NAMALWA (cell line): ENCODE measurements at places on chromosomes 13 and 19.

DNA sequence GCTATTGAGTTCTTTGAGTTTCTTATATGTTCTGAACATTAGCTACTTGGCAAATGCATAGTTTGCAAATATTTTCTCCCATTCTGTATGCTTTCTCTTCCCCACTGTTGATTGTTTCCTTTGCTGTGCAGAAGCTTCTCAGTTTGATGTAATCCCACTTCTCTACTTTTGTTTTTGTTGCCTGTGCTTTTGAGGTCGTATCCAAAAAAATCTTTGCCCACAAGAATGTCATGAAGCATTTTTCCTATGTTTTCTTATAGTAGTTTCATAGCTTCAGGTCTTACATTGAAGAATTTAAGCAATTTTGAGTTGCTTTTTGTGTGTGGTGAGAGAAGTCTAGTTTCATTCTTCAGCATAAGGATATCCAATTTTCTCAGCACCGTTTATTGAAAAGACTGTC lies 536.7 kb upstream of the ARGLU1 start:
- DNase-seq, result no peak

DNA sequence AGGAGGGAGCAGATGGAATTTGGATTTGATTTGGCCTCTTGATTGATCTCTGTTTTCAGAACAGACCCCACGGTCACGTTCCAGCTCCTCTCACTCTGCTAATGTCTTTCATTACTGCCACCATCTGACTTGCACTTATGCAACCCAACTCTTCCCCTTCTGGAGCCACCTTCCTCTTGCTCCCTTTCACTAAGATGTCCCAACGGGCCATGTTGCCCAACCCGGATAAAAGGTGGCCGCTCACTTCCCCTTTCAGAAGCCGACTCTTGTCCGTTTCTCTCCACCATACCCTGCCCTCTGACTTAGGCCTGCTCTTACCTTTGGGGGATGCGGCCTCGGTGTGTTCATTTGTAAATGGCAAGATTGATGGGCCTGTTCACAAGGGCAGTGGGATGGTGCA lies 27.4 kb upstream of the CYP4F8 start:
- DNase-seq, result no peak

GRCh38 chr19:51196181-51196580 lies 28.7 kb upstream of the CD33 start:
- no peak for DNase-seq

- DNase-seq, result no peak
Measured at GRCh38 chr13:37143911-37144310, 38.4 kb upstream of the CSNK1A1L start.

DNA sequence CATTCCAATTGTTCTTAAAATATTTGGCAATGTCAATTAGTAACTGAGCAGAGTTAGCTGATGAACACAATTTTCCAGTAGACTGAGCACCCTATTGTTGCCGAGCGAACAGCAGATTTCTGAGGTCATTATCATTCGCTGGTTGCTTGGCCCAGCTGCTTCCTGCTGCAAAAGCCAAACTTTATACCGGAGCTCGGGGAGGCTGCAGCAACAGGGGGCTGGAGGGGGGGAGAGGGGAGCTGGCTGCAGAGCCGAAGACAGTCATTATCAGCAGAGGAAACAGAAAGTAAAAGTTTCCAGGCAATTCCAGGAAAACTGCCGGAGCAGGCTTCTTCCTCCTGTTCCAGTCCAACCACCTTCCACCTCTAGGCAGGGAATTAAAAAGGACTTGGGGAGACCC lies 77.9 kb downstream of the ZNF536 start:
- DNase-seq, result no peak

GRCh38 chr19:1163283-1163933 lies 10.7 kb downstream of the SBNO2 start:
- DNase-seq, result no peak

GRCh38 chr13:92767468-92767867 lies 459.1 kb upstream of the GPC6 start:
- no peak for DNase-seq

DNA sequence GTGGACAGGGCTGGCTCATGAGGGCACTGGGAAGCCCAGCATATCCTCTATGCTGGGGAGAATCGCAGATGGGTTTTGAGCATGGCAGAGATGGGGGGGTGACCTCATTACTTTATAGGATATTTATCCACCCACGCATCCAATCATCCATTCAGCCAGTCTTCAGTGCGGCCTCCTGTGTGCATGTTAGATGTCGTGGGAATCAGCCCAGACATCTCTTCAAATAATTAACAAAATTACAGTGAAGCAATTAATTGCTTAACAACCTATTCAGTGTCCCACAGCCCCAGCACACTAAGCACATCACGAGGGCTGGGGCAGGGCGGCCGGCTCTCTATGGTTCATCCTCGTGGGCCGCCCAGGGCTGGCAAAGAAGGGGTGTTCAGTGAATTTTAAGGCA lies 21.6 kb downstream of the LIG1 start:
- DNase-seq, result no peak

GRCh38 chr19:49272204-49272603 lies 52.8 kb downstream of the SLC6A16 start:
- DNase-seq, result no peak

GRCh38 chr19:11435833-11436313 lies 438 bp downstream of the PRKCSH start:
- DNase-seq, result peak; percentile 46

DNA sequence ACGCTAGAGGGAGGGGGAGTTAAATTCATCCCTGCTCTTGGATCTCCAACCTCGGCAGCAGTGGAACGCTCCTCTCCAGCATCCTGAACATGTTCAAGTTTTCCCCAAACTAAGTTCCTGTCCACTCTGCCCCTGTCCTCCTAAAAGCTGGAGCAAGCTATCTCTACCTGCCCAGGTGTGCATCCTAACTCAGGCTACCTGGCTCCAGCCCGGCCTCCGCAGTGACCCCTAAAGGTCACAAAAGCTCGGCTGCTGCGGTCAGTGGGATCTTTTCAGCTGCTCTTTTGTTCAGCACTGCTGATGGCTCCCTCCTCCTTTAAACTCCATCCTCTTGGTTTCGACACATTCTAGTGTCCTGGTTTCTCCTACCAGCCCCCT lies 1.4 kb downstream of the DCUN1D2 start:
- no peak for DNase-seq

DNA sequence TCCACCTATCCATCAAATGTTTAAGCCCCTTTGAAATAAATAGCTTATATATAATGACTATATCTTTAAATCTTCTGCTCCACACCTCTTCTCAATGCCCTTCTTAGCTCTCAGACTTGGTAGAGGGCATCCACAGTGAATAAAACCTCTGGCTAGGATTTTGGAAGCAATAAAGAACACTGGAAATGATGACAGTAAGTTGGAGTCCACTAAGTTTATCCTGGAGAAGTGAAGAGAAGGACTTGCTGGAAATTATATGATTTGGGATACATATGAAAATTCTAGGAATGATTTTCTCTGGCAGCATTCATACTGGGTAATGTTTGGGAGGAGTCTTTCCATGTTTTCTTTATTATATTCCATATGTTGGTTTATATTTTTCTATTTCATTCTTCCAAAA lies 133.5 kb upstream of the KL start:
- no peak for DNase-seq

GRCh38 chr13:49693191-49693733 lies 2.0 kb upstream of the EBPL start:
- no peak for DNase-seq

GRCh38 chr13:74077792-74078191 lies 56.4 kb downstream of the KLF12 start:
- DNase-seq, result no peak

GRCh38 chr13:50679321-50679720 lies 164.2 kb downstream of the DLEU7 start:
- no peak for DNase-seq

DNA sequence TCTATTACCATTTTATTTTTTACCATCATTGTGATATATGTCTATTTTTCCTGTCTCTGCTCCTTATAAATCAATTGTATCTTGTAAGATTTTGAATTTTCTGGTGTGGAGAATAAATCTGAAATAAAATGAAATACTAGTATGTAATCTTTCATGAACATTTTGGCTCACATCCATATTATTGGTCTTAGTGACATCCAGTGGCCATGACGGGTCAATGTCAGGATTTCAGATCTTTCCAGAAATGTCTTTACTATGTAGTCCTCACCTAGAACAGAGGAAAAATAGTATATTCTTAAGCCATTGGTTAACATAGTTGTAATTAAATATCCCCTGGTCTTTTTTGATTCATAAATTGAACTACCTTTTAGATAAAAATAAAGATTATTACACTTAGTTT lies 109.8 kb upstream of the GPC6 start:
- DNase-seq, result no peak

- DNase-seq, result no peak
Measured at GRCh38 chr13:102972191-102972590, 94.0 kb downstream of the SLC10A2 start.

GRCh38 chr19:17475541-17476115 lies 5.3 kb downstream of the SLC27A1 start:
- DNase-seq, result no peak

DNA sequence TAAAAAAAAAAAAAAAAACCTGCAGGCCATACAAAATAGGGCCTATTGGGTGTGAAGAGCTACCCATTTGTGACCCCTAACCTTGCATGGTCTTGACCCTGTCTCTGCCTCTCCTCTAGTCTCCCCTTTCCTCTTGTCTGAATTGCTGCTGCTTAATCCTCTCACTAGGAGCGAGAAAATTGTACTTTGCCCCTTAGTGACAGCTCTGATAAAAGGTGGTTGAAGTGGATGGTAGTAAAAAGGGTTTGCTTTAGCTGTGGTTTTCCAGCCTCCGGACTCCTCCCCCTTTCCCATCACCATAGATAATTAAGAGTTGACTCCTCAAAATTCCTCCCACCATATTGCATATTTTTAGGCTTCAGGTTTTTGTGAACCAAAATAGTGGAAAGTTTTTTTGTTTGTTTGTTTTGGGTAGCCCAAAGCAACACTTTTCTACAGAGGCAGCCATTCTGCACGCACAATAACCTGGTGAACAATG lies 23.5 kb downstream of the ACTN4 start:
- DNase-seq, result no peak

DNA sequence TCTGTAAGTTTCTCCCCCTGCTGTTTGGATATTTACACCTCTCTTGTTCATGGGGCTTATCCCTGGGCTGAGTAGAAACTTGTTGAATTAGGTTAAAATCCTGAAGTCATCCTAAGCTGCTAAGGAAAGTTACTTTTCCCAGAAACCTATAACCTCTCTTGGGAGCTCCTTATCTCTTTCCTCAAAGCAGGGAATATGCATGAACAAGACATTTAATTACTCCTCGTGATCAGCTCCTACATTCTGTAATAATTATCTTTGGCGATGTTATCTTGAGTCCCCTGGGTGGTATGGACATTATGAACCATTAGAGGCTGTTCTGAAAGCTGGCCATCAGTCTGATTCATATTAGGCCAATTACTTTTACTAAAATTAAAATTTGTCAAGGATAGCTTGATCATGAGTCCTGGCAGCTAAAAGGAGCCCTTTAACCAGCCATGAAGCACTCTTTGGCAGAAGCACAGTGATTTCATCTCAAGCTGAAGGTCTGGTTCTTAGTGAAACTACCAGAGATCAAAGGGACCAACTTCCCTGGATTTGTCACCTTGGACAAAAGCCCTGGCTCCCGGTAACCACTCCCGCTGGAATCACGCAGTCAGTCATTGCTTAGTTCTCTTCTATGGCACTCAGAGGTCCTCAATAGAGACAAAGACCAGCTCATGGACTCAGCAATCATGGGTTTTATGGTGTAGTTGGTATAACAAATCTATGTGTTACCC lies 811.8 kb downstream of the UQCRFS1 start:
- peak; percentile 24 for DNase-seq

GRCh38 chr13:83232626-83233025 lies 649.6 kb downstream of the SLITRK1 start:
- no peak for DNase-seq

DNA sequence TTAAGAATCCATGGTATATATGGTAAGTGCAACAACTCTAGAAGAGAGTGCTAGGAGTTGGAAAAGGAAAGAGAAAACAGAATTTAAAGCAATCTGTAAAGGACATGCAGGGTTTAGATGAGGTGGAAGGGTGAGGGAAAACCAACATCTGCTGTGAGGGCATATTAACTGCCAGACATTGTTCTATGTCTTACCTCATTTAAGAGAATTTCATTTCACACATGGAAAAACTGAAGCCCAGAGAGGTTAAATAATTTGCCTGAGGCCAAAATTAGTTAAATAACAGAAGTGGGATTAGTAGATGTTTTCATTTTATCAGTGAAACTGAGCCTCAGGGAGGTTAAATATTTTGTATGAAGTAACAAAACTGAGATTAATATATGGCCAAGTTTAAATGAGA lies 7.4 kb upstream of the USPL1 start:
- no peak for DNase-seq

DNA sequence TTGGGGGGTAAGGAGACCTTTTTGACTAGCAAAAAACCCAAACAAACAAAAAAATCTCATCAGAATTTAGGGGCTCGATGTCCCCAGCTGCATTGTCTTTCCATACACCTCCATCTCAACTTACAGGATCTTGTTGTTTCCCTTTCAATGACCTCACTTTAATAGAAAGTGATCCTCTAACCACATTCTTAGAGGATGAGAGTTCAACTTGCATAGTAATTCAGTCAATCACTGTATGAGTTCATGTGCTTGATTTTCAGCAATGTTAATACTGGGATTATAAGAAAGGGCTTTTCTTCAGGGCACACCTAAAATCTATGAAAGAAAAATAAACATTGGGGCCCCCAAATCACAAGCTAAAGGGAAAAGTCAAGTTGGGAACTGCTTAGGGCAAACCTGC lies 1512.0 kb downstream of the SLITRK1 start:
- DNase-seq, result no peak

DNA sequence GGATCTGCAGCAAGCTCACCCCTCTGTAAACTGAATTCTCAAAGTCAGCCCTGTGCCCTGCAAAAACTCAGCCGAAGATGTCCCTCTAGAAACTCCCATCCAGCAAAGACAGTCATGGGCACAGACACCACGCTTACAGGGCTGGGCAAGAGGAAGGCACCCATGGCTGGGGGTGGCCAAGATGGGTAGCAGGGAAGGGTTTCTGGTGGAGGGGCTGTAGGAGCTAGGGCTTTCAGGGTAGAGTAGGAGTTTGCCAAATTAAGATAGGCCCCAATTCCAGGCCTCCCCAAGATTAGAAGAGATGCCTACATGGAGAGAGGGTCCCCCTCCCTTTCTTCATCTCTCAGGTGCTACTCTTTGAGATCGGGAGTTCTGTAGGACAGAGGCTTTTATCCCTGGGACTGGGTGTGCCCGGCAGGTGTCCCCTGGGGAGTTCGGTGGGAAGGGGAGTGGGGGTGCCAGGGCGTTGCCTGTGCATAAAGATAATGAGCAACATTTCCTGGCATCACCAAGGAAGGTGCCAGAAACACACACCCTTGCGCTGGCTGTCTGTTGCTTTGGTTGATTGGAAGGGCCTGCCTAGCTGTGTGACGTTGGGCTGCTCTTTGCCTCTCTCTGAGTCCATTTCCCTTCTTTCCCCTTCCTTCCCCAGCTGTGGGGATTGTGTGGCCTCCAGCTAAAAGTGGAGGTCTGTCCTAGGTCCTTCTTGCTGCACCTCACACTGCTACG lies 9.4 kb downstream of the NRTN start:
- DNase-seq, result no peak

- no peak for DNase-seq
Measured at GRCh38 chr19:31498781-31499180, 149.5 kb upstream of the TSHZ3 start.

- no peak for DNase-seq
Measured at GRCh38 chr19:48456864-48457263, 1.5 kb downstream of the KCNJ14 start.

- no peak for DNase-seq
Measured at GRCh38 chr19:23526302-23526701, 131.0 kb upstream of the ZNF91 start.
